ENCODE measurements at places on chromosomes 6 and 20. TPM values are rescaled to one million over a fixed set of nuclear protein-coding genes. Genes with fewer than 3 reads are reported as not detected.

IL20RA gene
- not detected for total RNA-seq

EBF4 gene
- total RNA-seq = 2.3 TPM

SMIM13 gene
- 6.6 TPM for total RNA-seq

KCNG1 gene
- total RNA-seq = 0.14 TPM

PRSS35 gene
- 3.3 TPM for total RNA-seq

CLPSL1 gene
- total RNA-seq = not detected

TSPO2 gene
- 0.25 TPM for total RNA-seq

OPRL1 gene
- total RNA-seq = 0.42 TPM

DLGAP4 gene
- total RNA-seq = 18.7 TPM

BPIFB2 gene
- total RNA-seq = 1.9 TPM

PYGB gene
- 11.7 TPM for total RNA-seq

MYH7B gene
- total RNA-seq = 0.33 TPM

KCNB1 gene
- 0.33 TPM for total RNA-seq

C6orf132 gene
- total RNA-seq = not detected

C6orf141 gene
- total RNA-seq = 0.84 TPM

EYA2 gene
- total RNA-seq = 0.23 TPM

PRRT1 gene
- total RNA-seq = 0.08 TPM

ZNF391 gene
- 0.17 TPM for total RNA-seq

ELOVL2 gene
- total RNA-seq = 28.5 TPM

E2F1 gene
- 0.17 TPM for total RNA-seq

EYS gene
- 0.09 TPM for total RNA-seq

ENPP4 gene
- total RNA-seq = 12.6 TPM

SNPH gene
- 0.50 TPM for total RNA-seq

SPATA2 gene
- 1.3 TPM for total RNA-seq

CDSN gene
- total RNA-seq = not detected

RPN2 gene
- total RNA-seq = 241 TPM

TNF gene
- 0.19 TPM for total RNA-seq

GJA10 gene
- not detected for total RNA-seq

MOG gene
- total RNA-seq = not detected

RAET1L gene
- not detected for total RNA-seq

LY86 gene
- 7.8 TPM for total RNA-seq

PRDM13 gene
- total RNA-seq = not detected

HTR1B gene
- total RNA-seq = not detected

ABHD16B gene
- total RNA-seq = not detected

DZANK1 gene
- total RNA-seq = 0.84 TPM

RIPOR2 gene
- 10.9 TPM for total RNA-seq

RIPPLY2 gene
- total RNA-seq = not detected

FARS2 gene
- total RNA-seq = 25.9 TPM

BNIP5 gene
- total RNA-seq = not detected

PGC gene
- total RNA-seq = not detected

NMBR gene
- total RNA-seq = not detected

COL19A1 gene
- 0.25 TPM for total RNA-seq

FAM209B gene
- total RNA-seq = not detected

IDH3B gene
- 68.6 TPM for total RNA-seq

TAGAP gene
- total RNA-seq = 1.5 TPM

STK4 gene
- 16.7 TPM for total RNA-seq

All from liver (tissue), 10 donors.